Non-pigmented ciliary epithelial cell (primary cell): ENCODE measurements at places on chromosomes 13 and 19.
A peak's percentile ranks its signal among the peaks of the same experiment; 100 is the strongest.

GRCh38 chr19:41694831-41695635, 7.0 kb upstream of the CEACAM7 start:
- no peak for DNase-seq

DNA sequence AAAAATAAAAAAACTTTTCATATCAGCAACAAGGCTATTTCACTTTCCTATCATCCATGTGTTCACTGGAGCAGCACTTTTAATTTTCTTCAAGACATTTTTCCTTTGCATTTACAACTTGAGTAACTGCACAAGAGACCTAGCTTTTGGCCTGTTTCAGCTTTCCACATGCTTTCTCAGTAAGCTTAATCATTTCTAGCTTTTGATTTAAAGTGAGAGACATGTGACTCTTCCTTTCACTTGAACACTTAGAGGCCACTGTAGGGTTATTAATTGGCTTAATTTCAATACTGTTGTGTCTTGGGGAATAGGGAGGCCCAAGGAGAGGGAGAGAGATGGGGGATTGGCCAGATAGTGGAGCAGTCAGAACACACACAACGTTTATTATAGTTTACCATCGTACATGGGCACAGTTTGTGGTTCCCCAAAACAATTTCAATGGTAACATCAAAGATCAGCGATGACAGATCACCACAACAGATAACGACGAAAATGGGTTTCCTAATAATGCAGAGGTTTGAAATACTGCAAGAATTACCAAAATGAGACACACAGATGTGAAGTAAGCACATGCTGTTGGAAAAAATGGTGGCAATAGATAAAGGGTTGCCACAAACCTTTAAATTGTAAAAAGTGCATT, 117.6 kb downstream of the GGACT start:
- no peak for DNase-seq

DNA sequence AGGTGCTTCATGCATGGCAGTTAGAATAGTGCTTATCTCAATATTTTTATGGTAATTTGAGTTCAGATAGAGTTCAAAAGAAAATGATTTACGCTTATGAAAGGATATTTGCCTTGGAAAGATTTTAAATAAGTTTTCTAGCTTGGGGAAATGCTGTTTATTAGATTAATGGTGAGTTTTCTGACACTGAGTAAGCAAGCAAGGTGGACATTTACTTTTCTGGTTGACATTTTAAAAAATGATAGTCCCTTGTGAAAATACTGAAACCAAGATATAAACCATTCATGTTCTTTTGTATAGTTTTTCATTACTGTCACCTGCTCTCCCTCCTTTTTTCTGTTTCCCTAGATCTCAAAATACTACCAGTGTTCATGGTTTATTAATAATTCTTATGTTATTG, 1034.8 kb upstream of the SPRY2 start:
- DNase-seq: no peak

- no peak for DNase-seq
These were observed 152.9 kb downstream of the EFNB2 start for GRCh38 chr13:106382534-106382933.

DNA sequence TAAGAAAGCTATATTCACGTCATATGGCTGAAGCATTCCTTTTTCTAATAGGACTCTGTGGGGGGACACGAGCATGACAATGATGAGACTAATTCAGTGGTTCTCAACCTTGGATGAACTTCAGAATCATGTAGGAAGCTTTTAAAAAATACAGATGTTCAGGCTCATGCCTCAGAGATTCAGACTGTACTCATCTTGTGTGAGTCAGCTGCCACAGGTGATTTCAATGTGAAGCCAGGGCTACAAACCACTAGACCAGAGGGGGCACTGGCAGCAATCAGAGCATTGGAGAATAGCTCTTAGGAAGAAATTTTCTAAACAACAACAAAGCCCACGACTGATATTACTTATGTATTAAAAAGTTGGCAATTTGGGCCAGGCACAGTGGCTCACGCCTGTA, 91.7 kb downstream of the SERP2 start:
- no peak for DNase-seq

DNA sequence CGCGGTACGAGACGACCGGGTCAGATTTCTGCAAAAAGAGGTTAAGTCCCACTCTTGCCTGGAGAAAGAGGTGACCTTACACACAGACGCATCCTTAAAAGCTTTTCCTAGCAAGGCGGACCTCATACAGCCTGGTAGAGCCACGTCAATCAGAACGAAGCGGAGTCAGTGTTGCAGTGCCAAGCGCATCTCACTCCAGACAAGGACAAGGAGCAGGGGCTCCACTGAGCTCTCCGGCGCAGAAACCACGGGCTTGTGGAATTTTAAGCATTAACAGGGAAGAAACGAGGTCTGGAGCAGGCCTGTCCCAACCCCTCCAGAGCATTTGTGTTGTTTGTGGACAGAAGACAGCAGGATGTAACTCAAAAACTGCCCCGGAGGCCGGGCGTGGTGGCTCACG, 7.1 kb downstream of the EEF2 start:
- DNase-seq: no peak

GRCh38 chr13:37869506-37869755, 141 bp downstream of the TRPC4 start:
- DNase-seq: no peak

- no peak for DNase-seq
These were observed 126.5 kb downstream of the NALCN start for GRCh38 chr13:101289764-101290163.

GRCh38 chr19:4807188-4807587, 15.7 kb downstream of the FEM1A start:
- no peak for DNase-seq

GRCh38 chr13:43405457-43405856, 381.3 kb downstream of the ENOX1 start:
- DNase-seq: peak; percentile 51

- DNase-seq: no peak
These were observed 4.3 kb downstream of the NLRP12 start for GRCh38 chr19:53819861-53820260.

GRCh38 chr19:14342809-14343208, 38.4 kb upstream of the ADGRE5 start:
- no peak for DNase-seq

- no peak for DNase-seq
These were observed 22.8 kb upstream of the ZNF564 start for GRCh38 chr19:12574036-12574435.

- DNase-seq: no peak
These were observed 6.2 kb upstream of the SMG9 start for GRCh38 chr19:43760941-43761340.

DNA sequence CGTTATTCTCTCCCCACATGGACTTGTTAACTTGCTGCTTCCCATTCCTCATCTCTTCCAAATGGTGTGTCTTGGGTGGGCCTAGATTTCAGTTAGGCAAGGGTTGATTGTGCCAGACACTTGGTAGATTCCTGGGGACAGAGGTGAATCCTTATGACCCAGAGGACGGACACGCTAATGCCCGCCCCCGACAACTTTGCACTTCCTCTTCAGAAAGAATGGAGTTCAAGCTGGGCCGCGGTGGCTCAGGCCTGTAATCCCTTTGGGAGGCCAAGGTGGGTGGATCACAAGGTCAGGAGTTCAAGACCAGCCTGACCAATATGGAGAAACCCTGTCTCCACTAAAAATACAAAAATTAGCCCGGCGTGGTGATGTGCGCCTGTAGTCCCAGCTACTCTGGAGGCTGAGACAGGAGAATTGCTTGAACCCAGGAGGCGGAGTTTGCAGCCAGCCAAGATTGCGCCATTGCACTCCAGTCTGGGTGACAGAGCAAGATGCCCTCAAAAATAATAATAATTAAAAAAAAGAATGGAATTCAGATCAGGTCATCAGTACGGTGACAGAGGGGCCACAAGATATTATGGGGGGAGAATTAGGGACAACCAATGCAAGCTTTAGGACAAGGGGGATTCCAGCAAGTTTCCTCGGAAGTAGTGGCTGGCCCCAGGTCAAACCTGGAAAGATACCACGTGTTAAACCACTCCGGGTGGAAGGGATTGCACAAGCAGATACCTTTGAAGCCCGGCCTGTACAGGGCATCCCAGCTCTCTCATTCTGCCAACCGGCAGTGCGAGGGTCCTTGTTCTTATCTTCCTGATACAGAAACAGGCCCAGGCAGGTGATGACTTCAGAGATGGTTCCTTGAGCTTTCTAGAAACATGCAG, 2.7 kb downstream of the MYO9B start:
- DNase-seq: no peak

DNA sequence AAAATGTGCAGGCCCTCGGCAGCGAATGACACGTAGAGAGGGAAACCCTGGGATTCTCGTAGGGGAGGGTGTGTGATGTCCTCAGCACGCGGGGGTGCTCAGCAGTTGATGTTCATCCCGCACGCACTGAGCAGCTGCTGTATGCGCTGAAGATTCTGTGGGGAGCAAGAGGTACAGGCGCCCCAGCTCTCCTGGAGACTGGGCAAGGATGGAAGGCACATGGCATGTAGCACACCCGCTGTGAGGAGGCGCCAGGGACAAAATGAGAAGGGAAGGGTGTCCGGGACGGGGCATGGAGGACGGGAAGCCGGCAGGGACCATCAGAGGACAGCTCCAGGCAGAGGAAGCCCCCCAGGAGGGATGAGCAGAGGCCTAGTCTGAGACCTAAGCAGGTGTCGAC, 15.4 kb downstream of the ATP11A start:
- no peak for DNase-seq

DNA sequence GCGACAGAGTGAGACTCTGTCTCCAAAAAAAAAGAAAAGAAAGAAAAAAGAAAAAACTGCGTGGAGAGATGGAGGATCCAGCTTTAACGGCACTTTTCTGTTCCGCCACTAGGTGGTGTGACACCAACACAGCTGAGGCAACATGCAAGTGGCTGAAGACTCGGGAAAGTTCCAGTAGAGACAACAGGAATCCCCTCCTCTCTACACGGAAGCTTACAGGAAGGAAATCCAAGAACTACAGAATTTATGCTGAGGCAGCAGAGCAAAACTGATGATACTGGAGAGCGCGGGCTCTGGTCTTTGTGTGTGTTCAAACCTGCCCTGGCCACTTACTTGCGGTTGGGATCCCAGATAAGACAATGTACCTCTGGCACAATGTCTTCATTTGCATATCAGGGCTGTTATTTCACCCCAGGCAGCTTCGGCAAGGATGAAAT, 9.9 kb downstream of the RANBP3 start:
- DNase-seq: no peak

GRCh38 chr13:21348488-21349120, 110.5 kb downstream of the ZDHHC20 start:
- DNase-seq: no peak

DNA sequence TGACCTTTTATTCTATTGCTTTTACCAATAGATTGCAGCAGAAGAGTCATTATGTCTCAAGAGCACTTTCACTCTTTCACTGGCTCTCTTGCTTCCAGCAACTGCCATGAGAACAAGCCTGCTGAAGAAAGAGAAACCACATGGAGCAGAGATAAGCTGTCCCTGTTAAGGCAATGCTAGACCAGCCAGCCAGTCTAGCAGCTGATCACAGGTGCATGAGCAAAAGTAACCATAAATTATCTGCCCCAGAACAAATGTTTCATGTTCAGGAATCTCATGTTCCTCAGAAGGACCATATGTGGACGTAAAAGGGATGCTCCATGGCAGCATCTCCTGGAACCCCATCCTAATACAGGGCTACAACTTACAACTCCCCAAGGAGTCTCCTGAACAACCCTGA, 20.4 kb upstream of the DCLK1 start:
- DNase-seq: no peak

GRCh38 chr13:73220966-73221720, 162.3 kb downstream of the KLF5 start:
- DNase-seq: no peak

- no peak for DNase-seq
These were observed 102.7 kb downstream of the DCLK1 start for GRCh38 chr13:36028359-36029025.

GRCh38 chr13:20239748-20240147, 7.6 kb upstream of the GJB6 start:
- DNase-seq: no peak
